ENCODE measurements at places on chromosomes 1 and 21. TPM values are rescaled to one million over a fixed set of nuclear protein-coding genes. Genes with fewer than 3 reads are reported as not detected.

The CAMSAP2 gene
- 15.3 TPM for total RNA-seq

The TMEM200B gene
- total RNA-seq, result not detected

The CHI3L2 gene
- total RNA-seq, result 0.32 TPM

The PLA2G2A gene
- total RNA-seq, result not detected

The ARHGEF11 gene
- 15.3 TPM for total RNA-seq

The PRDM16 gene
- total RNA-seq, result 0.31 TPM

The NPHS2 gene
- not detected for total RNA-seq

The APCS gene
- total RNA-seq, result not detected

The CASQ2 gene
- total RNA-seq, result not detected

The PRRX1 gene
- not detected for total RNA-seq

The B4GALT3 gene
- total RNA-seq, result 25.6 TPM

The AADACL4 gene
- total RNA-seq, result not detected

The CYP4B1 gene
- total RNA-seq, result not detected

The UBE2U gene
- total RNA-seq, result not detected

The ITLN1 gene
- not detected for total RNA-seq
